Lung (tissue), 17 donors: ENCODE measurements at places on chromosomes 11 and 22. TPM values are rescaled to one million over a fixed set of nuclear protein-coding genes. Genes with fewer than 3 reads are reported as not detected.

- H3K4me1 ChIP-seq, result no peaks in the 10 kb centered on the region
- H3K4me3 ChIP-seq, result no peak overlapping the region
- DNase-seq, result no peak
- H3K36me3 ChIP-seq, result peaks cover 13% of the 10 kb centered on the region
- no peaks in the 10 kb centered on the region for H3K27me3 ChIP-seq
- H3K27ac ChIP-seq, result no peak overlapping the region
Measured at GRCh38 chr11:68938088-68938487, 34.4 kb downstream of the IGHMBP2 start.

OR6X1 gene
- total RNA-seq, result not detected

DNA sequence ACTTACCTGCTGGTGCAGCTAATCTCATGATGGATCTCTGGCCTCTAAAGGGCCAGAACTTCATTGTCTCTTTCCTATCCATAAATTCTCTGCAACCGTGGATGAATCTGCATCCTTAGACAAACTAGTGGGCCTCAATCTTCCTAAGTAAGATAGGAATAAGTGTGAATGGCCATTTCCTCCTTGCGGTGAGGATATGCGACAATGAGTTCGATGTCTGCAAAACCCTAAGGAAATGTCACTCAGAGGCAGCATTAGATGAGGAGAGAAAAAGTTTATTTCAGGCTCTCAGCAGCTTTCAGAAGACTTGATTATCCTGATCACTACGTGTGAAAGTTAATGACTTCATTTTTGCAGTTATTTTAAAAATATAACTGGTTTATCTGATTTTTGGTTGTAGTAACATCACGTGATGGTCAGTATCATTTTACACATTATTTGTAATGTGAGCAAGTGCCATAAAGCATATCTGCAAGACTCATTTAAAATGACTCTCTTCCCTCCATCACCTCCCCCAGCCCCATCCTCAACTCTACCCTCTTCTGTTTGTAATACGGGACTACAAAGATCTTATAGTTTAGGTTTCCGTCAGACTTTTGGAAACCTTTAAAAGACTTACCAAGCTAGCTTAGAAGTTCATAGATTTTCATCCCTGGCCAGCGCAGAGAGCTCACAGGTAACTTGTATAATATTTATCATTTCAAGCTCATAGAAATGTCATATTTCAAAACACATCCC, 10.2 kb downstream of the GRAP2 start:
- H3K4me1 ChIP-seq, result peaks cover 5% of the 10 kb centered on the region
- H3K4me3 ChIP-seq, result no peak overlapping the region
- H3K27me3 ChIP-seq, result peaks cover 65% of the 10 kb centered on the region
- H3K36me3 ChIP-seq, result no peaks in the 10 kb centered on the region
- DNase-seq, result no peak

- H3K27ac ChIP-seq, result no peak overlapping the region
- H3K4me1 ChIP-seq, result no peaks in the 10 kb centered on the region
- H3K27me3 ChIP-seq, result no peaks in the 10 kb centered on the region
- no peak overlapping the region for H3K4me3 ChIP-seq
- peak; percentile 82 for DNase-seq
- H3K36me3 ChIP-seq, result no peaks in the 10 kb centered on the region
Measured at GRCh38 chr22:20606041-20606783, 98.8 kb downstream of the MED15 start.

DNA sequence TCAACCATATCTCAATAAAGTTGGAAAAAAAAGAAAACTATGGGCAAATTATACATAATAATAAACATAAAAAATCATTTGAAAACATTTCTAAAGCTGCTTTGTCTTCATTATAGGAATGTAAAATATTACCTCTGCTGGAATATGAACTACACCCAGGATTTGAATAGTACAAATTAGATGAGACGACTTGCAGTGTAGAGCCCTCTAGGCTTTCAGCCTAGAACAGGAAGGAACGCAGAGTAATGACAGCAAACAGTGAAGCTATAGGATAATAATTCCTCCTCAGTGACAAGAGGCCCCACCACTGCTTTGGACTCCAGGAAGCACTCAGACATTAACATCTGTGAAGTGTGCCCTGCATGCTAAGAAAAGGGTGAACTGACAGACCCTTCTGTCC, 7.7 kb downstream of the OR2AG1 start:
- no peak overlapping the region for H3K27ac ChIP-seq
- H3K4me1 ChIP-seq, result no peaks in the 10 kb centered on the region

KCNE3 gene
- 14.9 TPM for total RNA-seq

- DNase-seq, result no peak
- no peaks in the 10 kb centered on the region for H3K36me3 ChIP-seq
- H3K4me3 ChIP-seq, result no peak overlapping the region
Measured at GRCh38 chr22:45072322-45072903, 62.6 kb upstream of the PHF21B start.

DNA sequence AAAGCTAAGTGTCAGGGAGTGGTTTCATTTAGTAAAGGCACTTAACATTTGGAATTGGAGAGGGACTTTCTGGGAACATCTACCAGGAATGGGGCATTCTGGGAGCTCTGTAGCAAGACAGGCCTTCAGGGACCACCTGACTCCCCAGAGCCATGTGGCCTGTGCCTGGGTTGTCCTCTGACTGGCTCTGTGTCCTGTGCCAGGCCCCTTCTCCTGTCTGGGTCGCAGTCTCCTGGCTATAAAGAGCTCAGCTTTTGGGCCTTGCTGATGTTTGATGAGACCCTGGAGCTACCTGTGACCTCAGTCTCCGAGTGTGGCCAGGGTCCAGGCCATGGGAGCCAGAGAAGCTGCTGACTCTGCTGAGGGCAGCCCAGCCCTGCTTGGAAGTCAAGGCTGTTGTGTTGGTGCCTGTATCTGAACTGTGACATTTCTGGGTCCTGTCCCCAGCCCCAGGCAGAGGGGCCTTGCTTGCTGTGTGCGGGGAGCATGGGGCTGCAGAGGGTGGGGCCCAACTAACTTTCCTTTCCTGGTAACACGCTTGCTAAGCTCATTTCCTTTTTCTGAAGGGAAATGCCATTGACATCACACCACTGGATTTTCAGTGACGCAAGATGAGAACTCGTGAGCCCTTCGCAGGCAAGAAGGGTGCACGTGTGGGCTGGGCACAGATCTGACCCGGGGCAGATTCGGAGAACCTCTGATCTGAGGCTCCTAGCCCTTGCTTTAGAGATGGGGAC, 41.3 kb downstream of the LRRC32 start:
- H3K27me3 ChIP-seq, result no peaks in the 10 kb centered on the region
- H3K4me3 ChIP-seq, result no peak overlapping the region
- H3K27ac ChIP-seq, result peak overlapping the region; percentile 63
- no peaks in the 10 kb centered on the region for H3K36me3 ChIP-seq
- DNase-seq, result no peak

GRCh38 chr11:104892723-104893511, 5.3 kb downstream of the CASP12 start:
- no peaks in the 10 kb centered on the region for H3K27me3 ChIP-seq
- DNase-seq, result no peak
- H3K36me3 ChIP-seq, result no peaks in the 10 kb centered on the region
- H3K27ac ChIP-seq, result no peak overlapping the region

DNA sequence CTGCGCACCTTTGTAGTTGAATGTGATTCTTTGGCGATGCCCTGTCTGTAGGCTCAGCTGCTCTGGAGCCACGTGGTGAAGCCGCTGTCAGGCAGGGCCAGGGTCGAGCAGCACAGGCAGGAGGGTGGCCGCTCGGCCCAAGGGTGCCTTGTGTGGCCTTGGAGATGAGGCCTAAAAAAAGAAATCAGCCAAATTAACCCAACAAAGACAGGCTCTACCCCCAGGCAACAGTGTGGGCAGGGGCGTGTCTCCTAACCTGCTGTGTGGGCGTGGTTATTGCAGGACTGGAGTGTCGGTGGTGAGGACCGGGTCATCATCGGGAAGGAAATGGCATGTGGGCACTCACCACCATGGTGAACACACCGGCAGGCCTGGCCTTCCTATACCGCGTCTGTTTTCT, 34.3 kb downstream of the CTTN start:
- H3K36me3 ChIP-seq, result peaks cover 72% of the 10 kb centered on the region
- H3K27me3 ChIP-seq, result no peaks in the 10 kb centered on the region
- no peak for DNase-seq
- H3K4me1 ChIP-seq, result no peaks in the 10 kb centered on the region
- H3K4me3 ChIP-seq, result no peak overlapping the region

GRCh38 chr11:7381937-7382336, 103.4 kb upstream of the OLFML1 start:
- H3K27ac ChIP-seq, result no peak overlapping the region
- no peaks in the 10 kb centered on the region for H3K36me3 ChIP-seq
- H3K4me3 ChIP-seq, result no peak overlapping the region
- H3K4me1 ChIP-seq, result no peaks in the 10 kb centered on the region
